ENCODE measurements at places on chromosomes 12 and 14. TPM values are rescaled to one million over a fixed set of nuclear protein-coding genes. Genes with fewer than 3 reads are reported as not detected.
A peak's percentile ranks its signal among the peaks of the same experiment; 100 is the strongest.

DNA sequence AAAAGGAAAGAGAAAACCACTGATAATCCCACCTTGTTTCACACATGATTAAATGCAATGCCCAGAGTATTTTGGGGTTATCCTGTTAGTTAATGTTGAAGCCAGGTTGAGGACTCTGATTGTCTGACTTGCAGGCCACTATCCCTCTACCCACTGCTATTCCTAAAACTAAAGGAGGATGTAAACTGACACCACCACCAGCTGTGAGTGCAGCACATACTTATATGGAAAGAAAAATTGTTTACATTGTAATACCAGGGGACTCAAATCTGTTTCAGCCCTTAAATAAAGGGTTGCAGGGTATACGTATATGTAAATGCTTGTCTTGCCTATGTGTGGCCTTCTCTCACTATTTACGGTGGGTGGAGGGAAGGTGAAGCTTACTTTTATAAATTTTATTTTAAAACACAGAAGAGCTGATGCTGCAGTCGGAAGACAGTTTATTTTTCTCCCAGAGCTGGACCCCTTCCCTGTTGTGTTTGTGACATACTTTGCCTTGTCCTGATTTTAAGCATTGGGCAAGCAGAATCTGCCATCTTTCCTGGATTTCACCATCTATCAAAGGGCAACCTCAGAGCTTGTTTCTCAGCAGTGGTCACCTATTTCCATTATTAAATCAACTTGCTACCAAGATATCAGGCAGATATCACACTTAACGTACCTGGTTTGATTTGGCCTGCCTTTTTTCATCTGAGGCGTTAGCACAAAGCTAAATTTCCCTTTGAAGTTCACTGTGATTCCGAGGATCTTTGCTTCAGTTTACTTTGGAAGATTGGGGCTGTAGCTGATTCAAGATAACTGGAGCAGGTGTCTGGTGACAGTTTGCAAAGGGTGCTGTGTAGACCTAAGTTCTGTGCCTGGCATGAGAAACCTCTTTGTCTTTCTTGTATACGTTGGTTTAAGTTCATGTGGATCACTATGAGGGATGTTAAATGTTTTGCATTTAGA lies 25.2 kb downstream of the DAAM1 start:
- DNase-seq: no peak
- H3K4me3 ChIP-seq: no peak overlapping the region
- H3K36me3 ChIP-seq: no peaks in the 10 kb centered on the region
- peaks cover 26% of the 10 kb centered on the region for H3K4me1 ChIP-seq
- H3K27ac ChIP-seq: no peak overlapping the region

DNA sequence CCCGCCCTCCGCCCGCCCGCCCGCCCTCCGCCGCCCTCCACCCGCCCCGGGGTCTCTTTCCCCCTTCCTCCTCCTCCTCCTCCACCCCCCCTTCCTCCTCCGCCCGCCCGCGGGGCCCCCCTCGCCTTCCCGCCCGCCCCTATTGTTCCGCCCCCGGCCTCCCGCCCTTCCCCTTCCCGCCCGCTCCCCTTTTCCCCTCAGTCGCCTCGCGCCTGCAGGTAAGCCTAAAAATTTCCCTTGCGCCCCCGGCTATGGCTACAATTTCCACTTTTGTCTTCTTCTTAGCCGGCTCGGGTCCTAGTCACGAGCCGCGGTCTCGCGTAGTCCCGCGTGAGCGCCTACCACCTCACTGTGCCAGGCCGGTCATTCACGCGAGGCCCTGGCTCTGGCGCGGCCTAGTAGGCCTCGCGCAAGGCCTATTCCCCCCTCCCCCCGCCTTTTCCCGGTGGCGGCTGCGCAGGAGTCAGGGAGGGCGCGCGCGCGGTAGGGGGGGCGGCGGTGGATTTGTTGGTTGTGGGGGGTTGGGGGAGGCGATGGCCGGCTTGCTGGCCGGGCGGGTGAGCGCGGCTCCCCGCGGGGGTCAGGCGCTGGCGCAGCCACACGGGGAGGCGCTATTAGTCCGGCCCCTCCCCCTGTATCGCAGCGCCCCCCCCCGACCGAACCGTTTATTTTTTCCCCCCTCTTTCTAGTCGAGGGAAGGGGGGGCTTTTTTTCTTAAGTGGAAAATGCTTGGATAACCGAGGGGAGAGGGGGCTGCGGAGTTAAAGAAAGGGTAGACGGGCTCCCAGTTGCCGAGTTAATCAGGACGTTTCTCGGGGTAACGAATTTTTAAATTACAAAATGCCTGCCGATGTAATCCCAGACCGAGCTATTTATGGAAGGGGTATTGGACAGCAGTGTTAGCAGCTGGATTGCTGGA lies 516 bp downstream of the PCBP2 start:
- DNase-seq: peak; percentile 88
- peaks cover 9% of the 10 kb centered on the region for H3K36me3 ChIP-seq
- H3K27ac ChIP-seq: peak overlapping the region; percentile 81
- H3K4me1 ChIP-seq: peaks cover 7% of the 10 kb centered on the region
- no peaks in the 10 kb centered on the region for H3K27me3 ChIP-seq

DNA sequence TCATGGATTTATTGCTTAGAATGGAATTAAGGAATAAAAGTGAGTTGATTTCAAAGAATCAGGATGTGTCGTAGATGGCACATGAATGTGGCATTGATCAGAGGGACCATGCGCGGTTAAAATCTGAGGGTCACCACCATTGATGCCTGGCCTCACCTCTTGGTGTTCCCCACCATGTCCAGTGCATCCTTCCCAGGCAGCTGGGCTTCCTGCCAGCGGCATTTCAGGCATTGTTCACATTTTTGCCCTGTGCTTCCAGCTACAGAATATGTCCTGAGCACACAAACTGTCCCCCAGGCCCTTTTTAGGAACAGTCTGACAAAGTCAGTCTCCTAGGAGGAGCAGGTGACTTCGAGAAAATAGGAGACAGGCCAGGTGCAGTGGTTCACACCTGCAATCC lies 42.0 kb upstream of the TSPAN9 start:
- DNase-seq: no peak
- no peak overlapping the region for H3K27ac ChIP-seq
- H3K27me3 ChIP-seq: no peaks in the 10 kb centered on the region
- H3K4me3 ChIP-seq: no peak overlapping the region

DNA sequence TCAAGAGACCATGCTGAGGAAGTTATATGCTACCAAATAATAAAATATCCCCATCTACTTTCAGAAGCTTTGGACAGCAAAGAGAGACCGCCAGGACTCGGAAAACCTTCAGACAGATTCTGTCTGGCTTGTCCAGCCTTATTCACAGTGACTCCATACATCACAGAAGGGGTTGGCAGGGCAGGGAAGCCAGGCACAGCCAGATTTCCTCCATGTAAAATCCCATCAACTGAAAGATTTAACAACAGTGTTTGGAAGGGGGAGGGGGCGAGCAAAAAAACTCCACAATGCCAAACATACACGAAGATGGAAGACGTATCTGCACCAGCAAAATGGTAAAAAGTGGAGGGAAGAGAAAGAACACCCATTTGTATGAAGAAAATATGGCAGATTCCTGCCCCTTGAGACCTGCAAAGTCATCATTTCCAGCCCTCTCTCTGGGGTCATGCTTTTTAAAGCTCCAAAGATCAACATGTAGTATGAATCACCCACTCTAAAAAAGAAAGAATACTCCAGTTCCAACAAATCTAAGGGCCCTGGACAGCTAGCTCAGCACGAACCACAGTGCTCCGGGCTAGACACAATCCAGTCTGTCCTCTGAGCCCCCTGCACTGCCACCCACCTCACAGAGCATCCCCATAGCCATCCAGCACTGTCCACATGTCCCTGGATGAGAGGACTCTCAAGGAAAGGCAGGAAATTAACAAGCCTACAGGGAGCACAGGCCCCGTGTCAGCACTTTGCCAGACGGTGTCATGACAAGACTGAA lies 116.4 kb downstream of the DICER1 start:
- no peak overlapping the region for H3K27ac ChIP-seq
- no peak overlapping the region for H3K4me3 ChIP-seq
- no peak for DNase-seq
- no peaks in the 10 kb centered on the region for H3K36me3 ChIP-seq

DNA sequence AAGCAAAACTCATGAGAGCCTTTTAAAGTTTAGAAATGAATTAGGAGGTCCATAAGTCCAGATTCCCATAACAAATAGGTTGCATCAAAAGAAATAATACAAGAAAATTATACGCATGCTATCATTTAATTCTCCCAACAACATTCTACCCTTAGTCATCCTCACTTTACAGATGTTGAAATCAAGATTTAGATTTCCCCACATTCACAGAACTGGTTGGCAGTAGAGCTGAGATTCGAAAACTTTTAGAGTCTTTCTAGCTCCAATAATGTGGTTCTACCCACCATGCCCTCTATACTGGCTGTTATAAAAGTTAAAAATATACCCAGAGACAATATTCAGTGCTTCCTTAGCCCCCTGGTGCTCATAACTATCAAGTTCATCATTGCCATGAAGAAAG lies 56.6 kb upstream of the METAP2 start:
- no peaks in the 10 kb centered on the region for H3K4me1 ChIP-seq
- DNase-seq: no peak
- no peaks in the 10 kb centered on the region for H3K27me3 ChIP-seq
- H3K27ac ChIP-seq: no peak overlapping the region
- no peaks in the 10 kb centered on the region for H3K36me3 ChIP-seq

- no peaks in the 10 kb centered on the region for H3K36me3 ChIP-seq
- no peaks in the 10 kb centered on the region for H3K4me1 ChIP-seq
- no peak for DNase-seq
- no peak overlapping the region for H3K27ac ChIP-seq
- no peak overlapping the region for H3K4me3 ChIP-seq
Observed at GRCh38 chr12:58415716-58416115, 474.3 kb downstream of the ATP23 start.

GRCh38 chr12:50127546-50127945 lies 15.5 kb downstream of the COX14 start:
- H3K27ac ChIP-seq: no peak overlapping the region
- H3K27me3 ChIP-seq: no peaks in the 10 kb centered on the region
- no peaks in the 10 kb centered on the region for H3K4me1 ChIP-seq
- no peak overlapping the region for H3K4me3 ChIP-seq
- no peak for DNase-seq
- no peaks in the 10 kb centered on the region for H3K36me3 ChIP-seq

DNA sequence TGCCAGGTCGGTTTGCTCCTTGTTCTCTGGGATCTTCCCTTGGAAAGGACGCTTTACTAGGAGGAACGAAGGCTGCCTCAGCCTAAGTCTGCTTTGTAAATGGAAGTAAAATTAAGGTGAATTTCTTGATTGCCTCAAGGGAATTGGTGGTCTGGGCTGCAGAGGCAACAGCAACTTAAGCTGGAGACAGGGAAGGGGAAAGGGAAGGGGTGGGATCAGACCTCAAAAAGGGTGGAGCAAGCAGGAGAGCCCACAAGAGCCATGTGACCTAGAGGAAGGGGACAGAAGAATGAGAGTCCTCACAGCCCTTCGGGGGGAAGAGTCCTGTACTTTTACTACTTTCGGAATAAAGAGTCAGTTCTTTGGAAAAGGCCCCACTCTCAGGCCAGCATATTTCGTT lies 147.9 kb downstream of the PPM1H start:
- no peaks in the 10 kb centered on the region for H3K36me3 ChIP-seq
- no peak overlapping the region for H3K4me3 ChIP-seq
- no peaks in the 10 kb centered on the region for H3K4me1 ChIP-seq
- DNase-seq: no peak
- H3K27me3 ChIP-seq: no peaks in the 10 kb centered on the region

RERGL gene
- 3.3 TPM for polyA plus RNA-seq

SLC10A1 gene
- not detected for polyA plus RNA-seq

BHLHE41 gene
- polyA plus RNA-seq: 3.8 TPM

NEDD8 gene
- 118 TPM for polyA plus RNA-seq

All from pancreas (tissue), 10 donors.